Esophagus squamous epithelium (tissue), 5 donors: ENCODE measurements at places on chromosomes 7 and 10. TPM values are rescaled to one million over a fixed set of nuclear protein-coding genes. Genes with fewer than 3 reads are reported as not detected.

DNA sequence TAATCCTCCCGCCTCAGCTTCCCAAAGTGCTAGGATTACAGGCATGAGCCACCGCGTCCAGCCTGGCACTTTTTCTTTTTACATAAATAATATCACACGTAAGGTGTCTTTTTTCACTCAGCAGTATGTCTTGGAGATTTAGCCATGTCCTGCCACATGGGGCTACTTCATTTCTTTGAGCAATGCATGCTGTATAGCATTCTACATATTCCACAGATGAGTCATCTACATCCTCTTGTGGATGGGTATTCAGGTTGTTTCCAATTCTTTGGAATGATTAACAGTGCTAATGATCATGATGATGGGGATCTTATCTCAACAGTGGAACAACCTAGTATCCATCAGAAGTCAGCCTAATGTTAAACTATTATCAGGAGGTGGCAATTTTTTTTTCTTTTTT is 50.8 kb downstream of the ZNF503 start:
- no peak for DNase-seq

DNA sequence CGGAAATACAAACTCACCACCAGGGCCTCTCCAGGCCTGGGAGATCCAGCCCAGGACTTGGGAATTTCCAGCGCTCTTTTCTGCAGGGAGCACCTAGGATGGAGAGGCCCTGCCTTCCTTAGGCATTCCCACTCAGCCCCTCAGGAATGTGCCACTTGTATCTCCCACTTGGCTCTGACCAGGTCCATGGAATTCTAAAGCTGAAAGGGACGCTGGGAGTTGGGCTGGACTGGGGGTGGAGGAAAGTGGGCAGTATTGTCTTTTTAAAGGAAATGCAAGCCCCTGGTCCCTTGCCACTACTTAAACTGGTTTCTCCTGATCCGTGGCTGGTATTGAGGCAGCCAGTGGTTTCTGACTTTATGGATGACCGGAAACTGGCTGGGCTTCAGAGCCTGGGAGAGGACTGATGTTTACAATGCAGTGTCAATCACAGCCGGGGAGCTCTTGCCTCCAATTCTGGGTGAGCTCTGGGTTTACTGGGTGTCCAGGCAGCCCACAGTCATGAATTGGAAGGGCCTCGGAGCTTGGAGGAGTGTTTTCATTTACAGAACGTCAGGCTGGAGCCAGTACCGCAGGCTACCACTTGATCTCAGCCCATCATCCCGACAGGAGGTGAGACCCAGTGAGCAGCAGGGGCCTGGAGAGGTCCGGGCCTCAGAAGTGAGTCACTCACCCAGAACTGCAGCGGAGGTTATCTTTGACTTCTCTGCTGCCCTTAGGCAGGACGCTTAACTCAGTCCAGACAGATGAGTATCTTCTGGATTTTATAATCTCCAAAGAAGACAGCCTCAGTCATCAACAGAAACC is 27.3 kb downstream of the AGAP3 start:
- DNase-seq: no peak

GRCh38 chr10:105956550-105956949 is 1208.0 kb downstream of the SORCS1 start:
- no peak for DNase-seq

DNA sequence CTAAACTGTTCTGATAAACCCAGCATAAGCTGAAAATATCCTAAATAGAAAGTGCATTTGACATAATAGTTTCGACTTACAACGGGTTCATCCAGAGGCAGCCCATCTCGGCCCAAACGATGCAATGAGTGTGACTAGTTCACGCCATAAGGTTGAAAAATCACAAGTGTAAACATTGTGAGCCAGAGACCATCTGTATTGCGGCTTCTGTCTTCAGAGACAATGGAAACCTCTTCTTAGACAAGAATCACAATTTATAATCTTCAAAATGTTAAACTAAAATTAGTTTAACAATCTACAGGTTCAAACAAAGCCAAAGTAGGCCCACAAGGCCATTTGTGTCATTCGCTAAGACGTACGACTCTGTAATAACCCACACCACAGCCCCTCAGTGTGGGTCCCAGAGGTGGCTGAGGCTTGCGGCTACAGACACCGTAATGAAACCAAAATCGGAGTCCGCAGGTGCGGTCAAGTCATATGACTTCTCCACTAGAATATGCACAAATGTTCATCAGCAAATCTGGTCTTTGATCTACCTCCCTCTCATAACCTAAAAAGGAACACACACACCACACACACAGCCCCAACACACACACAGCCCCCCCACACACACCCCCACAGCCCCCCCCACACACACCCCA is 81.8 kb downstream of the DIP2C start:
- no peak for DNase-seq

GRCh38 chr7:70298780-70299471 is 700.7 kb downstream of the AUTS2 start:
- DNase-seq: no peak

GRCh38 chr10:62760401-62760800 is 44.1 kb upstream of the ADO start:
- no peak for DNase-seq

- DNase-seq: no peak
Observed at GRCh38 chr7:11707606-11708193, 124.3 kb downstream of the THSD7A start.

EFCAB10 gene
- total RNA-seq: not detected

OR6V1 gene
- not detected for total RNA-seq

TMEM229A gene
- not detected for total RNA-seq
